ENCODE measurements at places on chromosomes 2 and 18.
A peak's percentile ranks its signal among the peaks of the same experiment; 100 is the strongest.

GRCh38 chr18:62790871-62791772 lies 75.8 kb downstream of the PHLPP1 start:
- DNase-seq: no peak

GRCh38 chr2:27255187-27255586 lies 7.7 kb downstream of the SLC30A3 start:
- DNase-seq: no peak

DNA sequence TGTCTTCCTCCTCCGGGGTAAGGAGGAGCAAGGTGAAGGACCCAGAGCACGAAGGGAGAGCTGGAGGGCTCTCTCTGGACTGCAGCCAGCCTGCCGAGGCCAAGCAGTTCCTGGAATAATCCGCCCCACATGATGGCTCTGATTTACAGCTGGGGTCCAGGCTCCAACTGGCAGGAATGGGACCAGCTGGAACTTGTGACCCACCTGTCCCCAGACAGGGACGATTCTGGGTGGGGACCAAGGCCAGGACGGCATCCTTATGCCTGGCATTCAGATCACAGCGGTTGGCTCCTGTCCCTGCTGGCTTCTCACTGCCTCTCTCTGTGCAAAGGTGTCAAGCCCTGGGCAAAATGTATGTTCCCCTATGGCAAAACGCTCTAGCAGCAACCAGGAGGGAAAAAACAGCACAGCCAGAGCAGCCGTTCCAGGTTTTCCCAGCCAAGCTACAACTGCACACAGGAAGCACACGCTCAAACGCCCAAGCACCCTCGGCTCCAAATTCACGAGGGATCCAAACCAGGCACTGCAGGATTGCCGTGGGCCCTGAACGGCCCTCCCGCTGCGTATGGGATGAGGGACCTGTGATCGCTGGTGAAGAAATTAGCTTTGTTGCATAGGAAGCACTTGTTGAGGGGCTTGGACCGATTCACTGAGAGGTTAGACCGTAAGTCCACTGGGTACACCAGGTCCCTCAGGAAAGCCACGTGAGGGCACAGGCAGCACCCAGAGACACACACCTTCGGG lies 35.8 kb downstream of the FAM178B start:
- DNase-seq: no peak

- peak; percentile 93 for DNase-seq
Observed at GRCh38 chr2:65128297-65129190, 1.4 kb downstream of the RAB1A start.

- no peak for DNase-seq
Observed at GRCh38 chr2:22902180-22902550, 482.8 kb upstream of the KLHL29 start.

- peak; percentile 78 for DNase-seq
Observed at GRCh38 chr2:165015052-165015642, 59.8 kb upstream of the SLC38A11 start.

DNA sequence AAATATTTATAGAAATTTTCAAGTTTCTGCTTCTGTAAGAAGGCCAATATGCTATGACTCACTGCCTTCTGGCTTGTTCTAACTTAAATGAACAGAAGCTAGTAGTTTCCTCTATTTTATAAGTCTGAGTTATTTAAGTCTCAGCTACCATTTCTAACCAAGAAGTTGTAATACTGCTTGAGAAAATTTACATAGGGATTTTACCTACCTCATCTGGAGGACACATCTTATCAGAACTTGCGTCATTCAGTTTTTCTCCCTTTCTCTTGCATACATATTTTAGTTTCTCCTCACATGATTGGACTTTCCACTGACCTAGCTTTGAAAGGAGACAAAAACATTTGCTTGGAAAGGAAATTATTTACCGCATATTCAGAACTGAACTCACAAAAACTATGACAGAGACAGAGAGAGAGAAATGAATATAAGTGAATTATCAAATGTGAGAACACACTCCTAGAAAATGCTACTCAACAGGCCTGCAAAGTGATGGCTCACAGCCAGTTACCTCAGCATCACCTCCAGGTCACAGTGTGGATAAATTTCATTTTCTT lies 81.1 kb upstream of the CD302 start:
- peak; percentile 13 for DNase-seq

DNA sequence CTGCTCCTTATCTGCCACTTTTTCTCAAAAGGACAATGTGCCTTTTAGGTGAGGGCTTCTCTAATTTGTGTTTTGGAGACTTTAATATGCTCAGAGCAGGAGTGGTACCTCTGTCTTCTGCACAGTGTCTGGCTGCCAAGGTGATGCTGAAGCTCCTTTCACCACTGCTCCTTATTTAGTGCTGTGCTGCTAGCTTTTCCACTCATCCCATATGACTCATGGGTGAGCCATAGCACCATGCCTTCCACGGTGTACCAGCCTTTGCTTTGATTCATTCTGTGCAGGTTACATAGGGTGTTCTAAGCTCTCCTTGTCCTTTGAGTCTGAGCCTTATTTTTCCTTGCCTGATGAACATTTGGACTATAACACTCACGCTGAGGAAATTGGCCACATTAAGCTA lies 202.4 kb downstream of the ARL6IP6 start:
- no peak for DNase-seq

DNA sequence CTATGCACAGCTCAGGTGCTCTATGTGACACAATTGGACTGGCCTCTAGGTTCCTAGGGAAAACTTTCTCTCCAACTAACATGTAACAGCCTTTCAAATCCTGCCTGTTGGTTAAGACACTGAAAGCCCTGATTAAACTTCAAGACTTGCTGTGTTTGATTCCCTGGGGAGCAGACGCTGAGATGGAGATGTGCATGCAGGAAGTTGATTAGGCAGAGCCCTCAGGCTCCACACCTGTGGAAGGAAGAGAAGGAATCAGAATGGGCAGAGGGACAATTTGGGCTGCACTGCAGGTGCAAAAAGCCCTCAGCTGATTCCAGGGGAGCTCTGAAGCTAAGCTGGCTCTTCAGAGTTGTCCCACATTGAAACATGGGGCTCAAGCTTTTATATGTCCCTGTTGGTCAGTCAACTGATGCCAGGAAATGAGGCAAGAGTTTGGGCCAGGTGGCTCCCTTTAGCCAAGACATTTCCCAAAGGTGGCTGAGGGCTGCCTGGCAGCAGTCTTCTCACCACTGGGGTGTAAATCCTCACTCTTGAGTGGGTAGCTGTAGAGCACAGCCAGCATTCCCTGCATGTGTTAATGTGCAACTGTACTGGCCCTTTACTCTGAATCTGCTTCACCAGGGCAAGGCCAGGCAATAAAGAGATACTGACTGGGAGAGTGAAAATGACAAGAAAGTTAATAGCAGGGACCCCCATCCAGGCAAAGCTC lies 199.5 kb upstream of the DDX18 start:
- no peak for DNase-seq

GRCh38 chr2:121664086-121664485 lies 14.8 kb upstream of the CLASP1 start:
- DNase-seq: no peak

- DNase-seq: no peak
Observed at GRCh38 chr2:240628808-240629618, 3.7 kb downstream of the GPR35 start.

GRCh38 chr18:76495006-76495370 lies at the start of gene ZNF516:
TSS of gene ZNF516 (minus strand) at chr18:76495242. CDS start at chr18:76443054, 52,188 bp downstream.
- peak; percentile 83 for DNase-seq

- DNase-seq: no peak
Observed at GRCh38 chr2:56589194-56589593, 405.4 kb downstream of the CCDC85A start.

GRCh38 chr18:25240420-25240770 lies 111.6 kb downstream of the ZNF521 start:
- DNase-seq: no peak

- peak; percentile 88 for DNase-seq
Observed at GRCh38 chr2:215773728-215774127, 239.6 kb downstream of the MREG start.

DNA sequence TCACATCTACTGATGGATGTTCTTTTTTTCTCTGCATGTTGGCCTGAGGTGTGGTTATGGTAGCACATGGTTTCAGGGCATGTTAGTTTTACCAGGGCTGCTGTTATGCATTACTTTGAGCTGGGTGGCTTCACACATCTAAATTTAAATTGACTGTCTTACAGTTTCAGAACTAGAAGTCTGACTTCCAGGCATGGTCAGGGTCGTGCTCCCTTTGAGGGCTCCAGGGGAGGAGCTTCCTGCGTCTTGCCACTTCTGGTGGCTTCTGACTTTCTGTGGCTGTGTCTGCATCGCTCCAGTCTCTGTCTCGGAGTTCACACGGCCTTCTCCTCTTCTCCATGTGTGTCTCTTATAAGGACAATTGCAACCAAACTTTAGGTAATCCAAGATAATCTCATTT lies 143.9 kb downstream of the GALR1 start:
- DNase-seq: no peak

GRCh38 chr2:29192526-29192925 lies 77.3 kb downstream of the CLIP4 start:
- DNase-seq: no peak

DNA sequence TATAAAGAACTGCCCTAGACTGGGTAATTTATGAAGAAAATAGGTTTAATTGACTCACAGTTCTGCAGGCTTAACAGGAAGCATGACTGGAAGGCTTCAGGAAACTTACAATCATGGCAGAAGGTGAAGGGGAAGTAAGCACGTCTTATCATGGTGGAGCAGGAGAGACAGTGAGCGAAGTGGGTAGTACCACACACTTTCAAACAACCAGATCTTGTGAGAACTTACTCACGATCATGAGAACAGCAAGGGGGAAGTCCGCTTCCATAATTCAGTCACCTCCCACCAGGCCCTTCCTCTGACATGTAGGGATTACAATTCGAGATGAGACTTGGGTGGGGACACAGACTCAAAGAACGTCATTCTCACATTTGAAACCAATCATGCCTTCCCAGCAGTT lies 260.1 kb upstream of the FAM98A start:
- peak; percentile 31 for DNase-seq

GRCh38 chr2:64143169-64144056 lies 807 bp downstream of the PELI1 start:
- peak; percentile 47 for DNase-seq

DNA sequence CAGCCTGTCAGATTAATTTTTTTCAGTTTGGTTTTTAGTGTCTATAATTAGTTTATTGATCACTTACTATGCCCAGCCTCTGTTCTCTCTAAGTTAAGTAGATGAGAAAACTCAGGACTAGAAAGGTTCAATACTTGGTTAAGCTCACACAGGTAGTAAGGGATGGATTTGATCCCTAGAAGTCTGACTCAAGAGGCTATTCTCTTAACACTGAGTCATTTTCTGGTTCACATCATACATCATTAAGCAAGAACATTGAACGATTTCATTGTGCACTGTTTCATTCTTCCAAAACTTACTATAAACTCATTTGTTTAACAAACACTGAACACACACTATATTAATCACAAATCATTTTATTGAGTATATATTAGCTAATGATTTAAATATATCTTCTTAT lies 54.1 kb upstream of the SLC38A11 start:
- DNase-seq: no peak

GRCh38 chr18:31710826-31711225 lies 26.4 kb upstream of the B4GALT6 start:
- DNase-seq: no peak

DNA sequence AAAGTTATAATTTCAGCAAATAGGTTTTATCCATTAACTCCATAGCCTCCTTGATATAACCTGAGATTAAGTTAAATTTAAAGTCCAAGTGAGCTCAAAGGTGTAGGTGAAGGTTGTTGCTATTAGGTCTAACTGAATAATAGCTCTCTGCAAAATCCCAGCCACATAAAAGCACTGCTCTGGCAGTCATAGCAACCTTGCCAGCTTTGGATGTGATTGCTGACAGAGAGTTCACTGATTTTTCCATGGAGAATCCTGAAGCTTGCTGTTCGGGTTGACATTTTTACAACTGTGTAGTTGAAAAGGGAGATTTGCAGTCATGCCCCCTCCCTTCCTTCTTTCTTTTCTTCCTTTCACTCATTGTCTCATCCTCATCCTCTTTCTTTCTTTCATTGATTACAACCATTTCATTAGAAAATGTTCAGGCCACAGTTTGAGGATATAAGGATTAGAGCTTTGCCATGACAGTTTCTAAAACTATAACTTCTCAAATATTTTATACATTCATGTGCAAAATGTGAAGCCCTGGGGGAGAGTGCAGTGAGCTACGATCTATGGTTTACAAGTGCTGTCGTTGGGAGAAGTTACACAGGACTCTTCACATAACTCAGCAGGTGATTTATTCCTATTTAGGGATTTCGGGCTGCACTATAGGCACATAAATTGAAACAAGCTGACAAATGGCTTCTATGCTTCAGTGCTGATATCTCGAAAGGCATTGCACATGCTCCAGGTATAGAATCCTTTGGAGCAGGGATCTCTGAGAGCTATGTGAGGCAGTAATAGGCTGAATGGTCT lies 193.8 kb downstream of the LRRTM4 start:
- no peak for DNase-seq

GRCh38 chr2:190831941-190832340 lies 48.7 kb upstream of the GLS start:
- no peak for DNase-seq

DNA sequence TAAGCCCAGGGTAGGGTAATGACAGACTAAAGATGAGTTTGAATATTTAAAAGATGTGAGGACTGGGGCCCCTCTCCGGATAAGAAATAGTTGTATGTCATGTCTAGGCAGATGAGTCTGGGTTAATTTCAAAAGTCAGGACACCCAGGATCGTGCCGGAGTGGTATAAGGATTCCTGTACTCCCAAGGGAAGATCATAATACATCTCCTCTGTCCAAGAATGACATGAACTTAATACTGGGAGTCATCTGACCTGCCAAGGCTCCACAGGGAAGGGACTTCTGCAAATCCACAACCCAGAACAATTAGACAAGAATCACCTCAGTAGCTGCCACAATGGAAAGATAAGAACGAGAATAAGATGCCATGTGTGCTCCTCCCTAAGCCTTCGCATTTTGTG lies 17.1 kb downstream of the RPRM start:
- DNase-seq: no peak

DNA sequence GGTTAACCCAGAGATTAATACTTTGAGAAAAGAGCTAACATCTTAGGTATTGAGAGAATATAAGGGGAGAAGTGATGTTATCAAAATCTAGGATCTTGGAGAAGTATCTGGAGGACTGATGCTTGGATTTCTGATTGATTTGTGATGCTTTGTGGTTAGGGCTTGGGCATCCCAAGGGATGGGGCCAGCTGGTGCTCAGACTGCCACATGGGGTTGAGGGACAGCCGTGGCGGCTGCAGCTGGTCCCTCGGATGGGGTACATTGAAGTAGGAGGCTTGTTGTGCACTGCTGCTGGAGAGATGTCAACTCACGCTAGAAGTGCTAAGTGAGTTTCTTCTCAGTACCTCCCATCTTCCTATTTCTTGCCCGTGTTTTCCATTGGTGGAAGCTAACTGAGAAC lies 22.4 kb downstream of the HRH4 start:
- DNase-seq: no peak

DNA sequence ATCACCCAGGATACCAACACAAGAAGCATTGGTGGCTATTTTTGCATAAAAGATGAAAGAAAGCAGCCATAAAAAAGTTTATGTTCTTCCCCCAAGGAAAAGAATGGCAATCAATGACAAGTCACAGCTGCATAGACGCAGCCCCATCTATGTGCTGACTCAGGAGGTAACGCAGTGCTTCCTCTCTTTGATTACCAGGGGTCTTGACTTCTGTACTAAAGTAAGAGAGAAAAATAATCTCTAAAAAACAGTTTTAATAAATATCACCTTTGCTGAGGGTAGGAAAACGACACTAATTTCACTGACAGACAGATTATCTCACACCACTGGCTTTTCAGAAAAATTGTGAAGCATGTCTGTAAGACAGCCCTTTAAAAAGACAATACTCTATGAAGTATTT lies 33.9 kb upstream of the EVA1A start:
- no peak for DNase-seq
